ENCODE measurements at places on chromosomes 5 and 9.

DNA sequence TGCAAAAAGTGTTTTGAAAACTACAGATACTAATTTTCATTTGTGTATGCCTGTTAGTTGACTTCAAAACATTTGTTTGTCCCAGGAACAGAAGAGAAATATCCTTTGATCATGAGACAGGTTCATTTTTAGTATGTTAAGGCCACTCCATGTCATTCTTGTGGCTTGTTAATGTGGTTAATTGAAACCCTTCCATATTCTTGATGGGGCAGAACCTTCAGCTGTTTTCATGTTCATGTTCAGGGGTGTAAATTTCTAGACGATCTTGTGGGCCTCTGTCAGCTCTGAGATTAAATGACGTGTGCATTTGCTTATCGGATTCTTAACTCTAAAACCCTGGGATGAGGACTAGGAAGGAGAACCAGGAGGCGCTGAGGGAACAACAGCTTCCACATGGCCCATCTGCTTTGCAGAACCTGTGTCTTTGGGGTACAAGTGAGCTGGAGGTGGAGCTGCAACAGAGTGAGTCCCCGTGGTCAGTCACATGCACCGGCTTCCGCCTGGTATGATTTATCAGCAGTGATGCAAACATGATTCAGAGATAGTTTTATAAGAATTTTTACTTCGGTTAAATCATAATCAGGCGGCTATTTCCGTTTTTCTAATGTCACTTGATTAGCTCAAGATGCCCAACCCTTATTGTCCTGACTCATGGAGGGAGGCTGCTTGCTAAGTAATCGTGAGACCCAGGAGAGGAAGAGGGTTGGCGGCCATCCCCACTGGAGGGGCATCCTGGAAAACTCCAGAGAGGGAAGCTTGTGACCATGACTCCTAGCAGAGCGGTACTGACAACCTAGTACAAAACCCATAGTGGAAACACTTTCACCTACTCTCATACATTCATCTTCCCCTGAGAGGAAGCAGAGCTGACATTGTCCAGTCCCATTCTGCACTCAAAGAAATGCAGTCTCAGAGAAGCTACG is 138.4 kb downstream of the C9orf152 start:
- no peak for DNase-seq

DNA sequence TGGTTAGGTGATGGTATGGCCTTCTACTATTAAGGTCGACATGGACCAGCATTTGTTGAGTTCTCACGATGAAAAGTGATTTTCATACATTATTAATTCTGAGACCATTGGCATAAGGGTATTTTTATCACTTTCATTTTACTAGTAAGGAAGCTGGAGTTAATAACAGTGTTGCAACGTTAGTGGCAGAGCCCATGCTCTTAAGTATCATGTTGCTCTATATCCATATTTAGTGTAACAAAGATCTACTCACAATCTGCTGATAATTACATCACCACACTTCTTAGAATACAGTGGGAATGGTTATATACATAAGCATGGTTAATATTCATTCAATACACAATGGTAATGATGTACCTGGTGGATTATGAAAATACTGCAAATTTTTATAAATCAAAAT is 81.9 kb downstream of the PRR16 start:
- DNase-seq, result no peak

- DNase-seq, result no peak
Measured at GRCh38 chr9:123157221-123157620, 111.2 kb downstream of the STRBP start.

- DNase-seq, result no peak
Measured at GRCh38 chr5:9604416-9604815, 25.7 kb downstream of the TAS2R1 start.

DNA sequence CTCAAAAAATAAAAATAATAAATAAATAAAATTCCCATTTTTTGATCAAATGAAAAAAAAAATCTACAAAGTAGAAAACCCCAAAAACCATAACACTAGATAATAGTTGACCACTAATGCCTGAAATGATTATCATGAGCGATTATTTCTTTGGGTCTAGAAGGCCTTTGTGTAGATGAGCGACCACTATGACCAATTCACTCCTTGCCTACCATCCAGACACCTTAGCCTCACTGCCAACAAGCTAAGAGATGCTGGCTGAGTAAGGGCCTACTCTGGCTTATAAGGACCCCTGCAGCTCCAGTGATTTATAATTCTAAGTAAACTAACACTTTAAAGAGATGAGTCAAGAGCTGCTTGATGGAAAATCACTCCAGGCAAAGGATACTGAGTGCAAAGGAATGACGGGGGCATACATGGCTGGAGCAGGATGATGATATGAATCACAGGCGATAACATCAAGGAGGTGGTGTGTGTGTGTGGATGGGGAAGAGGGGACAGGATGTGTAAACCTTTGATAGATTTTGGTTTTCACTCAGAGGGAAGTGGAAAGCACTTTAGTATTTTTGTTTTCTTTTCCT is 4.8 kb upstream of the F2RL1 start:
- no peak for DNase-seq

- no peak for DNase-seq
Measured at GRCh38 chr5:139835656-139836055, 40.0 kb downstream of the PSD2 start.

DNA sequence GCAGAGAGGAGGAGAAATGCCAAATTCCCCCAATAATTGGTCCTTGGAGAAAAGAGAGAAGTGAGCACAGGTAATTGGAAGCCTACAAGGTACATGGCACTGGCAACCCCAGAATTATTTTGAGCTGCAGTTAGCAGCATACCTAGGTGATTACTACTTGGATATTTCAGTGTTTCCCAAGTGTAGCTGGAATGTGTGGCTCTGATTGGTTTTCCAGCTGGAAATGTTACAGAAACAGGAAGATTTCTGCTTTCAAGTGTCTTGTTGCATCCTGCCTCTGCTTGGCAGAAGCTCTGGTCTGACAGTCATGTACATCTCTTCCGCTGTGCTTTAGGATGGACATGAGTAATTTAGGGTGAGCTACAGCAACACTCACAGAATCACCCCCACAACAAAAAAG is 262.1 kb downstream of the ENC1 start:
- DNase-seq, result no peak

DNA sequence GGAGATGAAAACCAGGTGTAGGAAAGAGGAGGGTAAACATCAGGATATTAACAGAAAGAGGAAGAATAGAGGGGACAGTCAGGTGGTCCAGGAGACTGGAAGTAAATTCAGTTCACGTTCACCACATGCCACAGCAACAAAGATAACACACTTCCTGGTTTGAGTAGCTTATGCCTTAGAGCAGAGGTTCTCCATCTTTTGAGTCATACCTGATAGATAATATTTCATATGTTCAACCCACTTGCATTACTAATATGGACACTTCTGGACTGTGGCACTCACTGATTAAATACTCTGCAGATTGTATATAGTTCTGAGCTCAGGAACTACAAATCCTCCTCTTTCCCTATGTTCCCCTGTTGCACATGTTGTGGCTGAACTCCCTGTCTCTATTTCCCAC is 179.9 kb upstream of the NR3C1 start:
- DNase-seq, result no peak

DNA sequence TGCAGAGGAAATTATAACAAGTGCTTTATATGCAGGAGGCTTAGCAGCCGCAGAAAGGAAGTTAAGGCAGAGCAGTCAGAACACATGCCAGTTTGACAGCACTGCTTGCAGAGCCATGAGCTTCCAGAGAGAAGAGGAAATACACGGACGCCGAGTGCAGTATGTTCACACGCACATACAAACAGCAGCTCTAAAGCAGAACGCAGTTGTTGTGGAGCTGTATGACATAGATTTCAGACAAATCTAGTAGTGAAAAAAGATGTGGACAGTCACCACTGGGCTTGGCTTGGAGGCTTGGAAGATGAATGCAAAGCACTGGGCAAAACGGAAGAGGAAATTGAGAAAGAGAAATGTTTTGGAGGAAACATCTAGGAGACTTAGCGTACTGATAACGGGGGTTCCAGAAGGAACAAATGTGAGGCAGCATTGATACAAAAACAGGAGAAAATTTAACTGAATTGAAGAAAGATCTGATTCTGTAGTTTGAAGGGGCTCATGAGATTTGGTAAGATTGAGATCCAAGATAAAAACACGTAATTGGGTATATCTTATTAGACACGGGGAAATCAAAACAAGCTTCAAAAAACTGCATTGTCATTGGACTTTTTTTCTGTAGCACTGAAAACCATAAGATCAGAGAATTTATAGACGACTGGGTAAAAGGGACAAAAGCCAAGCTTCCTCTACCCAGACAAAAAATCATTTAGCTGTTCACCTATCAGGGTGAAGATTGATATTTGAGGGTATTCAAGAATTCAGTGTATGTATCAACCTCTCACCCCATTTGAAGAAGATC is 19.6 kb upstream of the ROPN1L start:
- DNase-seq, result no peak

DNA sequence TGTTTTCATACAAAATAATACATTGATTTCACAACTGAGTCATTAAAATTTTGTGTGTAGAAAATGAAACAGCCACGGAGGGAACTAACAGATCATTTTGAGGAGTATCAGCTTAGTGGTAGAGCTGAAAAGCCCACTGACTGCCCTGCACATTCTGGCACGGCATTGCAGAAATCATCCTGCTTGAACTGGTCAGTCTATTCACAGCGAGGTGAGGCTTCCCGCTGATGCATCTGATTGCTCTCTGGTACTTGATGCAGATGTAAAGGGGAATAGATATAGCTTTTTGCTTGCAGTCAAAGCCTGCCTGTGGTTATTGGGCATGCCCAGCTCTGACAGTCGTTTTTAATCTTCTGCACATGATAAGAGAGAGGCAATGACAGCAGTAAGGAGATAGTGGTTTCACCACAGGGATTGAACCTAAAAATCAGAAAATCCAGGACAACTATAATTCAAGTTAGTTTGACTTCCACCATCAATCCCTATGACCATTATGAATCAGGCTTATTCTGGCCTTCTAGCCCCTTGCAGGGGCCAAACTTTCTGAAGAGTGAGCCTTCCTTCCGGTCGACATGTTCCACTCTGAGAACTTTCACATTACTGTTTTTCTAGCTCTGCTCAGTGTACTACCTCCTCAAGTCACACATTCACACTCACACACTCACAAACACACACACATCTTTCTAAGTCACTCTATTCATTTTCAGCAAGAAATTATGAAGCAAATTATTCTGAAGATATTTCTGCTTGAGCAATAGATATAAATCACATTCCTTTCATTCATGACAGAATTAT is 782.8 kb upstream of the NUDT12 start:
- DNase-seq, result no peak

- DNase-seq, result no peak
Measured at GRCh38 chr5:106522296-106522695, 1148.4 kb downstream of the EFNA5 start.

DNA sequence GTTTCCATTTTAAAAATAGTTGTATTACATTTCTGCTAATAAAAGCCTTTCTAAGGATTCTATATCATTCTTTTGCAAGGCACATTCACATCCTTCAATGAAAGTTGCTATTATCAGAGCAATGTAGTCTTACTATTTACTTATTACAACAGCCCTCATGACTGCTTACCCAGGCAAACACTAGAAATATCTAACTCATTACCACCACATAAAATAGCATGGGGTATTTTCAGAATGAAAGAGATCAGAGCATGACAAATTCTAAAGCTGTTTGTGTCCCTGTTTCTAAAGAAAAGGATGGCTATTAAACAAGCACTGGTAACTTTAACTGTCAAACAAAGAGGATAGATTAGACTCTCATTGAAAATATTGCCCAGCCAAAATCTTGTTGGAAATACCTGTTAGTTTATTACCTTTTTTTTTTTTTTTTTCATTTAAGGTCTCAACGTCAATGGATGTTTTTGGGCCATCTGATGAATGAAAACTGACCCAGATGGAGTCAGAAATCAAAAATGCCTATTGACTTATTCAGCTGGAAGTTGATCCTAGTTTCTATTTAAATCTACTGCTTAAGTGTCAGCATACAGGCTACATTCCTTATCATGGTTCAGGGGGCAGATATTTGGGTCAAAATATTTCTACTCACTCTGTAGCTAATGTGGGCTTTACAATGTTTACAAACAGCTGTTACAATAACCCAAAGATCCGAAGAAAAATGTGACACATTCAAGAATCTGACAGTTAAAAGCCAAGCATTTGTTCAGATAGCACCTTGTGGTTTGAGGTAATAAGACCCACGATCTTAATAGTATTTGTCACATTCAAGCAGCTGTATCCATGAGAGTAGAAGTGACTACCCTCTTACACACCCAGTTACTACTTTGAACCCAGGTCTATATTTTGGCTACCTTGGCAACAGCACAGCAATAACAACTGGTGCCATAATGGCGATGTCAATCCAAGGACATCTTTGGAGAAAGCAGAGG is 554.8 kb upstream of the MEF2C start:
- no peak for DNase-seq

DNA sequence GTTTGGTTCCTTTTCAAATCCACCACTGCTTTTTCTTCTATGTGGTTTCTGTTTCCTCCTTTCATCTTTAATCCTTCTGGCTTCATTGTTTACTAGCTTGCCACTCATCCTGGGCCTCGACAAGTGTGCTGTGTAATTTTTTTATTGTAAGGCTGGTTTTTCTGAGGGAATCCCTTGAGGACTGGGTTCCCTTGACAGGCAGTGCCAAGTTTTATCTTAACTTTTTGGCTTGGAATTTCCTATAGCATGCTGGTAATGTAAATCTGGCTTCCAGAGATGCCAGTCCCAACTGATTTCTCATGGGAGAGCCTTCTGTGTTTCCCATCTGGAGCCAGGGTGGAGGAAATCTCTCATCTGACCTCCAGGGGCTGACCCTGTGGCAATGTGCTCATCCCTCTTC is 184.7 kb downstream of the ROR2 start:
- DNase-seq, result no peak

DNA sequence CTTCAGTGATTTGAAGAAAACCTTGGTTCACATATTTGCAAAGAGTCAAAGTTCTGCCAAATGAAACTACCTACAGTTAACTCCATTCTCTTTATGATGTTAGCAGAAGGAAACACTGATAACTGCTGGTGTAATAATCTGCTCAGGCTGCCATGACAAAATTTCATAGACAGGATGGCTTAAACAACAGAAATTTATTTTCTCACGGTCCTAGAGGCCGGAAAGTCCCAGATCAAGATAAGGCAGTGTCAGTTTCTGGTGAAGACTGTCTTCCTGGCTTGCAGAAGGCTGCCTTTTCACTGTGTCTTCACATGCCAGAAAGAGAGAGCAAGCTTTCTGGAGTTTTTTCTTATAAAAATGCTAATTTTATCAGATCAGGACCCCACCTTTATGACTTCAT is 102.4 kb upstream of the PARP8 start:
- no peak for DNase-seq

DNA sequence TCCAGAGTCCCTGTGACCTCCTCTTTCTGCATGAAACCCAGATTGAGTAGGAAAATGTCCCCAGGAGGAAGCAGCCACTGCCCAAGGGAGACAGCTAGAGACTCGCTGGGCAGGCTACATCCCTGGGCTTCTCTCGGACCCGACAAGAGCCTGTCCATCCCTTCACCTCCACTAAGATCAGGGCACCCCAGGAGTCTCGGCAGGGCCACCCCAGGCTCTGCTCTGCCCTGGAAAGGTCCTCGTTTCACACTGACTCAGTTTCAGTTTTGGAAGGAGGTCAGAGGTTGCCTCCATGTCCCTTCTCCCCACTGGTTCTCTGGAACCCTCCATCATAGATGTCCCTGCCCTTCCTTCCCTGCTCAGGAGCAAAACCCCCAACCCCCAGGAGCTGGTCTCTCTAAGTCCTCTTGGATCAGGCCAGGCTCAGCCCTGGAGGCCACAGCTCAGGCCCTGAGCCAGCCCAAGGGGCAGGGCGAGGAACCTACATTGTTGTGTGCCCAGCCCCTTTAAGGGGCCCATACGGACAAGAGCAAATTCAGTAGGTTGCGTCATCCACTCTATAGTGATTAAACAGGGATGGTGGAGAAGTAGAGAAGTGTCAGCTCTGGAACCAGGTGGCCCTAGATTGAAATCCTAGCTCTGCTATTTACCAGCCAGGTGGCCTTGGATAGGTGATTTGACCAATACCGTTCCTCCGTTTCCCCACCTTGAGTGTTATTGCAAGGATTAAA is 37.4 kb downstream of the C9orf50 start:
- no peak for DNase-seq

Data from CD8-positive, alpha-beta T cell (primary cell).